Right renal cortex interstitium (tissue), 3 donors: ENCODE measurements at places on chromosomes 11 and 22.
A peak's percentile ranks its signal among the peaks of the same experiment; 100 is the strongest.

GRCh38 chr11:122322329-122322728, 206.3 kb upstream of the BLID start:
- no peak for DNase-seq

DNA sequence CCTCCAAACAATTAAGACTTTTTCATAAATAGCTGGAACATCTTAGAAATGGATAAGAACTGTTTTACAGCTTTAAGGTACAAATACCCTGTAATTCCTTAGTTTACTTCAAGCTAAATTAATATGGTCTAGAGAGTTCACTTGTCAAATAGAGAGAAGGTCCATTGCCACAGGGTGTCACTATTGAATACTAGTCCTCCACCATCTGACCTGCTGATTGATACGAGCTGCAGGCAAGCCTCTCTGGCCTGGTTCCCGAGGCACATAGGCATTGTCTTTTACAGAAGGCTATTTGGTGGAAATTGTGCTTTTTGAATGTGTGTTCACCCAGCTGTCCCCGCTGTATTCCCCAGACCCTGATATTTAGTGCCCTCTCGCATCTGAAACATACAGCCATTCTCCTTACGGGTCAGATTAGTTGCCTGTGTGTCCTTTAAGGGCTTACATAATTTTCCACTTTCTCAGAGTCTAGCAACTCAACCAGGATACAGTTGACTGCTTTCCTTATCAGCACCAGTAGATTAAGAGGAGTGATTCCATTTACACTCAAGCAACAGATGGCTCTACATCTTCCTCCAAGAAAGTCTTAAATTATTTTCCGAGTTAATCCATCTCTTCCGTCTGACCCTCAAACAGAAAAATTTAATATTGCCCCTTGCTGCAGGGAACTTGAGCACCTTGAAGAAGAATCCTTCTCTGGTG, 788.8 kb upstream of the FAT3 start:
- DNase-seq, result no peak

DNA sequence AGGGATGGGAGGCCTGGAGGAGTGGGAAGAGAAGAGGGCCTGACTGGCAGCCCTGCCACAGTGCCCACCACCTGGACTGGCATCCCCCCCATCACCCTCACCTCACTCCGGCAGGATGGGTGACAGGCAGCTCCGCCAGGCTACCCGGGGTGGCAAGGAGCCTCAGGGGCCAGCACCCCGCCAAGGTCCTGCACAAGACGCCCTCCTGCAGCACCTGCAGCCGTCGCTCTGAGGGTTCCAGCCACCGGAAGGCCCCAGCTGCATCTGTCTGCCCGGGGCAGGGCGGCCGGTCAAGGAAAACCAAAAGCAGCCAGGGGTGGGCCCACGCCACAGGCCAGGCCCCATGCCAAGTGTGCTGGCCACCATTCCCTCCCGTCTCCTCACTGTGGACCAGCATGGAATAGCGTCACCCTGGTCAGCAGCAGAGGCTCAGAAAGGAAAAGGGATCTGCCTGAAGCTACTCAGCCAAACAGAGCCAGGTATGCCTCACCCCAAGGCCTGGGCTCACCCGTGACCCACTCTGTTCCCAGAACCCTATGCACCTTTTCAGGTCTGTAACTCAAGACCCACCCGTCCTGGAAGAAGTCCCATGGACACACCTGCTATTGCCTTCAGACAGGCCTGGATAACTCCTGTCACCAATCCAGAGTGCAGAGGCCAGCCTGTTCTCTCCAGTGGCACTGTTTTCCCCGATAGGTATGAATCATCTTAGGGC, 7.0 kb downstream of the RHBDD3 start:
- DNase-seq, result no peak

- no peak for DNase-seq
Measured at GRCh38 chr11:8318536-8318935, 54.9 kb upstream of the LMO1 start.

DNA sequence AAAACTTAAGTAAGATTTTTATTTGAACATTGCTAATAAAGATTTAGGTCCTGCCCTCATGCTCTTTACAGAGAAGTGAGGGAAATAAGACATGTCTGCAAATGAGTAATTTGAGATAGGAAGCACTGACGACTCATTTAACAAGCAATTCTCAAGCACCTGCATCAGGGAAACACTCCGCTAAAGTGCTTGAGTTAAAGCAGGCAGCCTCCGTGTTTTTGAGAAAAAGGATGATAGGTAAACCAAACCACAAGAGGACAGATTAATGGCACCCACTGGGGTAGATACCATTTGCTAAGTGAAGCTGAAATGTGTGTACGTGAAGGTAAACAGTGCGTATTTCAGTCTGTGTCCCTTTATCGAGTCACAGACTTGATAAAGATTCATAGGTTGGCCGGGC, 184.6 kb upstream of the CARD18 start:
- no peak for DNase-seq

GRCh38 chr11:130888790-130889189, 27.5 kb downstream of the SNX19 start:
- no peak for DNase-seq

DNA sequence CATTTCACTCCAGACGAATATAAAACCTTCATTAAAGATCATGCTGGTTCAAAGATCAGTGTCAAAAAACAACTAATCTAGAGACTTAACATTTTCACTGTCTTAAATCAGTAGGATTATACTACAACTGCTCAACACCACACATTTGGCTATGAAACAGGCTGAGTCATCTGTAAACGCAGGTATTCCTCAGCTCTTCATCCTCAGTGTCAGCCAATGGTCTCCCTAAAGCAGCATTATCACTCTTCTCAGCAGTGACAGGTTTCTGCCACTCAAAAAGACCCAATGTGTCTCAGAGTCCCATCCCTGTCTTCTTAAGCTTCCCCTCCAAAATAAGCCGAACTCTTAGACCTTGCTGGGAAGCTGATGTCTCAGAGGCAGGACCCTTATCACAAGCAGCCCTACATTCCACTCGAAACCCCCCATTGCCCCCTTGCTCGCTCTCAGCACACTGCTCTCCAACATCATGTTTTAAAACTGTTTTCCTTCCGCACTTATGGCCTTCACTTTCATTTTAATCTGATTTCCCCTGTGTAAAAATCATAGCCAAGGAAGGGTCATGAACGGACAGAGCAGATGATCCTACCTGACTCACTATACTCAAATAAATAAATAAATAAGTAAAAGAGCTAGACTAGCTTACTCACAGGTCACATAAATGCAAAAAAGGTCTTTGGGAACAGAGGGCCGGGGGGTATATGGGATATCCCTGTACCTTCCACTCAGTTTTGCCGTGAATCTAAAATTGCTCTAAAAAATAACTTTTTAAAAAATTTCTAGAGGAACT, 23.0 kb downstream of the CDON start:
- DNase-seq, result no peak

DNA sequence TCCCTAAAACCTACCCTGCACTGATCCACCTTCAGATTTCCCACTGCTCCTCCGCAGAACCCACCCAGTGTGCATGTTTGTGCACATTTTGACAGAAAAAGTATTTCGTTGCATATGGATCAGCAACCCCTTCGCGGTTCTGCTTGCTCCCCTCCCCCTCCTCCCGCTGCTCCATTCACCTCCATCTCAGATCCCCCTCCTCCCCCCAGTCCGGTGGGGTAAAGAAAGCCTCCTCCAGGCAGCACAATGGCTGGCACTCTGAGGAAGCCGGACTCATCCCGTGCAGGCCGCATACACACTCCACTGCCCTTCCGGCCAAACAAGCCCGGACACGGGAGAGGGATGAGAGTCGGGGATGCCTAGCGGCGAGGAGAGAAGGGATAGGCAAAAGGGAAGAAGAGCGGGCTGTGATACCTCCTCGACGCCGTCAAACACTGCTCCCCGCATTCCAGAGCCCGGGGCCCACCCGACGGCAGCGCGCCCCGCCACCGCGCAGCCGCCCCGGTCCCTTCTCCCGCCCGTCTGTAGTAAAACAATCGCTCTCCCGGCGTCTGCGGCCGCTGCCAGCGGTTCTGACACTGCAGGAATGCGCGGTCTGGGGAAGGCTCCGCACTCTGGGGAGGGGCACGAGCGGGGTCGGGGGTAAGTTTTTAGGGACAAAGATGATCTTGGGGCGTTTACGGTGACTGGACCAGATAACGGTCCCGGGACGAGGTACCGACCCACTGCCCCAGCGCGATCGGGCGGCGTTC, 915 bp downstream of the FEZ1 start:
- DNase-seq, result peak; percentile 9
